Right forelimb (tissue), 1 donor: ENCODE measurements at places on chromosomes 2 and 18.

DNA sequence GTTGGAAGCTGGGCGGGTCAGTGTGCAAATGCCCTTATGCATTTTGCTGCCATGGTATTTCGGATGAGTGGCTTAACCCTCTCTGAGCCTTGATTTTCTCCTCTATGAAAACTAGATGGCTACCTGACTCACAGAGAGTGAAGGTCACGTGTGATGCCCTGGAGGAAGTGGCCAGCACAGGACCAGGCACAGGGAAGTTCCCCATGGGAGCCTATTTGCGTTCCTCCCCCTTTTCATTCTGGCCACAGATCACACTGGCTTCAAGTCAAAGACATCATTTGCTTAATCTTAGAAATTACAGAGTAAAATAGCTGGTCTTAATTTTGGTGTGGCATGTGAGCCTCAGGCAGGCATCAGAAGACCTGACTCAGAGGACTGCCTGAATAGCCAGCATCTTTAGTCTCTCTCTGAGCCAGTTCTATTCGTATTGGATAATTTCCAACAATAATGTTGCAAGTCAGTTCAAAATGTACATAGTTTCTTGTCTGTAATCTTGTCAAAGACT, 57.6 kb upstream of the CD302 start:
- DNase-seq = no peak

- DNase-seq = no peak
These were observed 852 bp upstream of the KCNH7 start for GRCh38 chr2:162839419-162839818.

- no peak for DNase-seq
These were observed 337.7 kb upstream of the CHAC2 start for GRCh38 chr2:53429901-53430300.

GRCh38 chr2:182818501-182818900, 47.9 kb downstream of the FRZB start:
- DNase-seq = no peak

DNA sequence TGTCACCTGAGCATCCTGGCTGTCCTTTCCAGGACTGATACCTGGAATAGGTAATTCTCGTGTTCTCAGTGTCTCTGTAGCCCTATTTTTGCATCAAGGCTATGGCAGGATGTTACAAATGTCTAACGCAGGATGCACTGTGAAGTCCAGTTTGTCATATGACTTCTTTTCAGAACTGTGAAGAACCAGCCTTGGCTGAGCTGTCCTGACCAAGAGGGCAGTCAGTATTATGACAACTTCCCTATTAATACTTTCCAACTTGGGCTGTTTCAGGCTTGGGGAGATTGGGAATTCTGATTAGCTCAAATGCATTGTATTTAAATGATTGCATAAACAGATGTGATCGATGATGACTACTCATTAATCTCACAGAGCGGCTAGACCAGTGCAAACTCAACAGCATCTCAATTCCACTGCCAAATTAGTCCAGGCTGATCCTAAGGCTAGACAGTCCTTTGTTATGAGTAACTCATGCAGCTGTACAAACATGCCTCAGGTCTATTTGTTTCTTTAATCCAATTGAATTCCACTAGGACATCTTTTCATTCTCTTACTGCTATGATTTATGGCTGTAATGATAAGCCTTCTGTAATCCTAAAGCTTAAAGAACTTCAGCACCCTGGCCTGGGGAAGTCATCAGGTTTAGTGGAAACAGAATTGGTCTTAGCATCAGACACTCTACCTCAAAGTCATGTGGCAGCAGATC, 331.6 kb downstream of the KCNS3 start:
- no peak for DNase-seq

DNA sequence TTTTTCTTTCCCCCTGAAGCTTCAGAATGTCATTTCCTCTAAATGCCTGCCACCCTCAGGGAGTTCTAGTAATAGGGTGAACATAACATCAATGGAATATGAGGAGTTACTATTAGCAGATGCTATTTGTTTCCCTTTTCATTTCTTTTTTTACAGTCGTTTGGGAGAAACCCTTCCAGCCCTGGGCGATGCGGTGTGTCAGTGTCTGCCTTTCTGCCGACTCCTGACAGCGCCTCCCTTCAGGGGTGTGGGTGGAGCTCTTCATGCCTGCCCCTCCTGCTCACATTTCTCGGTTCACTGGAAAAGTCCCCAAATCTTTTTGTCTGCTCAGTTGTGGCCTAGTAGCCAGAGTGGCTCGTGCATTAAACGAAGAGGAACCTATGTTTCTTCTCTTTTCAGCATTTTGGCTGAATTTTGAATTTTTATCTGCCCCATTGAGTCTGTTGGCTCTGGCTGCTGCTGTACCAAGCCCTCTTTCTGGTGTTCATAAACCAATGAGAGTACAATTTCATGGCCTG, 72.3 kb downstream of the FMNL2 start:
- no peak for DNase-seq

DNA sequence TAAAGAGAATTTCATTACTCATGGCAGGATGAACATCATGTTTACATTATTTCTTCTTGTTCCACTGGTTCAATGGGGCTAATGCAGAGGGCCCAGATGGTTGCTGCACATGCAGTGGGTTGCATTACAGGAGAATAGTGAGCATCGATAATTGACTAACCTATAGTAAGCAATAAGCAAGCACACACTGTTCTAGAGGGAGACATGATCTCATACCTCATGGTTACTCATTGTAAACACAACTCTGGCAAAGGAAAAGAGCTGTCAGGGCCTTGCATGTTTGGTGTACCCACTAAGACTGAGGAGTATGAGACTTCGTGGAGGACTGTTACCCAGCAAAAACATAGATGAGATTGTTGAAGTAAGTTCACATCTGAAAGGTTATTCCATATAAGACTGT, 885.6 kb upstream of the VRK2 start:
- DNase-seq = no peak

DNA sequence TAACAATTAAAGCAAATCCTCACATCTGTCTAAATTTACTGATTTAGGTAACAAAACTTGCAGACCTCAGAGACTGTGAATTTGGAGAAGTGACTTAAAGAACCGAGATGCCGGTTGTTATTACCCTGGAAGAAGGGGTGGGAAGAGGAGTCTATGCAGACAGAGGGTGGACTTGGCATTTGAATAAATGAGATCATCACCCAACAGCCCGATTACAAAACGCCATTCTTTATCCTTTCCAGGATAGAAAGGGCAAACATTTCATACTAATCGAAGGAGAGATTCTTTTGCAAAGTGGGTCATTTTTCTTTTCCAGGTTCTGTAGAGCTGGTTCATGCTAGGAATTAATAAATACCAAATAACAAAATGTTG, 73.1 kb upstream of the TPO start:
- DNase-seq = no peak

DNA sequence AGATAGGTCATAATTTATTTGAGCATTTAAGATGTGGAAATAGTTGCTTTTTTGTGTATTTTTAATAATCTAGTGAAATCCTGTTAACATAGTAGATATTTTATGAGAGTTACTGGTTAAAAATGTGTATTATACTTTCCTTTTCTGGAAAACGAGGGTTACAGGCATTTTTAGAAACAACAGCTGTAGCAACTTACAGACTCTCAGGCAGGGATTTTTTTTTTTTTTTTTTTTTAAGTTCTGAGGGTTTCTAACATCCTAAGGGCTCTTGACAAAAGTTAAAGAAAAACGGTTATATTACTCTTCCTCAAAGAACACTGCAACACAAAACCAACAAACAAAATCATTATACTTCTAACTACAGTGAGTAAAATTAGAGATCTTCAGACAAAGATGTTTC, 205.9 kb downstream of the ACKR3 start:
- no peak for DNase-seq

DNA sequence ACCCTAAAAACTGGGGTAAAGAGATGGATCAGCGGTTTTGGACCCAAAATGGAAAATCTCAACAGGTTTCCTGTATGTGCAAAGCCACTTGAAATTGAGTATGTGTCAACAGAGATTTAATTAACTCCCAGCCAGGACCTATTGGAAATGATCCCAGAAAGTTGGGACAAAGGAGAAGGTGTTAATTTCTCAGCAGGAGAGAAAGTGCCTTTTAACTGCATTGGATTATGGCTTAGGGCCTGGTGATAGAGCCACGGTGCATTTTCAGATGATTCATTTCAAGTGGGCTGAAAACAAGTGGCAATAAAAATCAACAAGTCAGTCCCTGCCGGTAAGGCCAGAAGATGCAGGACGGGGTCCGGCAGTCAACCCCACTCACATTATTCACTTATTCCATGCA, 80.2 kb upstream of the BCL11A start:
- DNase-seq = no peak

DNA sequence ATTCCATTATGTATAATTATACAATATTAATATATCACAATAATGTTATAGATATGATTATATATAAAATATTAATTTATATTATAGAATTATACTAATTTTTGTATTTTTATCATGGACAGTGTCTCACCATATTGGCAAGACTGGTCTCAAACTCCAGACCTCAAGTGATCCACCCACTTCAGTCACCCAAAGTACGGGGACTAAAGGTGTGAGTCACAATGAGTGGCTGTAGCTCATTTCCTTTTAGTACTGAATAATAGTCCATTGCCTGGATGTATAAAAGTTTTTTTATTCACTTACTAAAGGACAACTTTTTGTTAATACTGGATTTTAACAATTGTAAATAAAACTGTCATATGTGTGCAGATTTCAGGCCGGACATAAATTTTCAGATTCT, 417.6 kb upstream of the LINC00305 start:
- DNase-seq = no peak

- DNase-seq = no peak
These were observed 182.7 kb downstream of the RPIA start for GRCh38 chr2:88874063-88874657.

- DNase-seq = peak; percentile 72
These were observed 366.9 kb upstream of the ZEB2 start for GRCh38 chr2:144886862-144887261.

DNA sequence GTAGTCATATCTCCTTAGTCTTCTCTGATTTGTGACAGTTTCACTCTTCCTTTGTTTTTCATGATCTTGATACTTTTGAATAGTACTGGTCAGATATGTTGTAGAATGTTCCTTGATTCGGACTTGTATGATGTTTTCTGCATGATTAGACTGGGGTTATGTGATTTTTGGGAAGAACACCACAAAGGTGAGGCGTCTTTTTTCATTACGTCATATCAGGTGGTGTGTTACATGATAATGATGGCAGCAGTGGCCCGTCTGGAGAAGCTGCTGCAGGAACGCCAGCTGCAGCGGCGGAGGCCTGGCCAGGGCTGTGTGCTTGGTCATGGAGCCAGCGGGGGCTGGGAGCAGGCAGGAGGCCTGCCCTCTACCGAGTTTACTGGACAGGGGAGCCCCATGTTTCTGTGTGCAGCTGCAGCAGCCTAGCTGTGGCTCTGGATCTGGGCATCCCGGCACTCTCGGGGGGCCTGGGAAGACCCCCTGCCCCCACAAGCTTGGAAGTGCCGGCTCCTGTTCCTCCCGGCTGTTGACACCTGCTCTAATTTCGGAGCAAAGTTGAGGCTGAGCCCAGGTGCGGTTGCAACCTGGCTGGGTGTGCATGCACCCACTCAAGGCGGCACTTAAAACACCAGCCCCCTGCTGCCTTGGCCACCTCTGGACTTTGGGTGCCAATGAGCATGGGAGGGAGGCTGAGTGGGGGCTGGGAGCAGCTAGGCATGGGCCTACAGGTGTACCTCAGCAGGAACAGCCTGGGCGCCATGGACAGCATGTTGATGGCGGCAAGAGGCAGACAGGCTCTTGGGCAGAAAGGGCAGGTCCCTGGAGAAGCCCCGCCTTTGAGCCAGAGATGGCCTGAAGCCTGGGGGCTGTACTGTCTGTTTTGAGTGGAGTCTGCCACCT, 26.1 kb downstream of the SLC4A10 start:
- DNase-seq = no peak

- DNase-seq = peak; percentile 67
These were observed 230.4 kb upstream of the AGAP1 start for GRCh38 chr2:235263205-235264120.
